ENCODE measurements at places on chromosomes 3 and 15.

- DNase-seq: no peak
Observed at GRCh38 chr15:71085809-71086208, 29.5 kb upstream of the THSD4 start.

GRCh38 chr3:171511450-171511849 lies 51.2 kb upstream of the TNIK start:
- no peak for DNase-seq

DNA sequence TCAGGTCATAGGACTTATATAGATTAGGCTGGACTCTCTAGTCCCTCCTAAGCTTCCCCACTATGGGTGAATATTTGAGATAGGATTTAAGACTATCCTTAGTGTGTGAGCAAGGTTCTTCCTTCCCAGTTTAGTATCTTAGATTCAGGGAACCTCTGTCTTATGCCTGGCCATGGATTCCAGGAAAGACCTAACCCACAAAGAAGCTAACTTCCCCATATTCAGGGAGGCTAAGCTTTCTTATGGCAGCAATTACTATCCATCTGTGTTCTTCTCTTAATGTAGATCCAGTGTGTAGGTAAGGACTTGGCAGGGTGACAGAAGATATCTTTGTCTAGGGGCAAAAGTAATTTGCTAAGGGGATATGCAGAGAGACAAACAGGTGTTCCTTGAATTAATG lies 25.5 kb upstream of the PIK3R4 start:
- peak; percentile 36 for DNase-seq

DNA sequence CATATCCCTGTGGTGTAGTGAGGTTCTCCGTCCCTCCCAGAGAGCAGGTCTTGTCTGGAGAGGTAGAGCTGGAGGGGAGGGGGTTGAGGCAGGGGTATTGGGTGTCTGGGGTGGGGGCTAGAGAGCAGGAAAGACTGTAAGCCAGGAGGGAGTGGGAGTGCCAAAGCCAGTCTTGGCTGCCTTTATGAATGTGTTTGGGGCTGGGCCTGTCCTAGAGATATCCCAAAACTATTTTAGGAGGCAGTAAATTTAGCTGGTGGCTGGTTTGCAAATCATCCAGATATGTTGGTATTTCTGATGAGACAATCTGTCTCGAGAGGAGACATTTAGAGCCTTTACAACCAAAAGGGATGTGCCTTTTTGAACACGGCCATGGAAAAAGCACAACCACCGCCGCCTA lies 166.6 kb downstream of the TLE3 start:
- no peak for DNase-seq

DNA sequence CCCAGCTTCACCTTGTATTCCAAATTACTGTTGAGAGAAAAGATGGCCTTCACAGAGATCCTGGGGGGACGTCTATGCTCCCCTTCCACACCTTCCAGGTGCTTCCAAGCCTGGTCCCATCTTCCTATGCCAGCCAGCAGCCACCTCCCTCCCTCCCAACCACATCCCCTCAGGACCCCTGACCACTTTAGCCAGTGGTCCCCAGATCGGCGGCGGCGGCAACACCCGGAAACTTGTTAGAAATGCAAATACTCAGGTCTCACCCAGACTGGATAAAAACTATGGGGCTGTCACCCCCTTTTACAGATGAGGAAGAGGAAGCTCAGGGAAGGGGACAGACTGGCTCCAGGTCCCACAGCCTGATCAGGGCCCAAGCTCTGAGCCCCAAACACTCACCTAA lies 38.0 kb upstream of the PRSS50 start:
- DNase-seq: no peak

GRCh38 chr3:15595955-15596354 lies 5.4 kb downstream of the HACL1 start:
- DNase-seq: no peak

- no peak for DNase-seq
Observed at GRCh38 chr3:89954137-89954536, 846.7 kb downstream of the EPHA3 start.

DNA sequence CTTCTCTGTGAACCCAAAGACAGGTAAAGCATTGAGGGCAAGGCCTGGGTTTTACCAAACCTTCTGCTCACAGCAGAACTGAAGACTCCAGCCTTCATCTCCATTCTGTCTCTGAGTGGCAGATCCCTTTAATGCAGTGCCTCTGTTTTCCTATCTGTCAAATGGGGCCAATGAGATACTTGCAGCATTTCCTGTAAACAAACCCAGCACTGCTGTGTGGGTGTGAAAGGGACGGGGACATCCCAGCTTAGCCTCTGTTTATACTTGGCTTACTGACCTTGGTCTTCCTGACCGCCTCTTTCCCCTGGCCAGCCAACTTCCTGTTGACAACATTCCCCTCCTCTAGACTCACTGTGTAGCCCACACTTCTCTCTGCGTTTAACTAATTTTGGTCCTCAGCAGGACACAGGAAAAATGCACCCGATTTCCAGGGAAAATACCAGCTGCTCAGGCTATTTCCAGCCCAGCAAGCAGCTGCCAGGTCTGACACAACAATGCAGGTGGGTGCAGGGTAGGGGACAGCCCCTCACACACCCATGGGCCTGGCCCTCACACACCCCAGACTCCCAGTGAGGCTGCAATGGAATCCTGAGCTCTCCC lies 105.9 kb upstream of the HERC1 start:
- DNase-seq: no peak

DNA sequence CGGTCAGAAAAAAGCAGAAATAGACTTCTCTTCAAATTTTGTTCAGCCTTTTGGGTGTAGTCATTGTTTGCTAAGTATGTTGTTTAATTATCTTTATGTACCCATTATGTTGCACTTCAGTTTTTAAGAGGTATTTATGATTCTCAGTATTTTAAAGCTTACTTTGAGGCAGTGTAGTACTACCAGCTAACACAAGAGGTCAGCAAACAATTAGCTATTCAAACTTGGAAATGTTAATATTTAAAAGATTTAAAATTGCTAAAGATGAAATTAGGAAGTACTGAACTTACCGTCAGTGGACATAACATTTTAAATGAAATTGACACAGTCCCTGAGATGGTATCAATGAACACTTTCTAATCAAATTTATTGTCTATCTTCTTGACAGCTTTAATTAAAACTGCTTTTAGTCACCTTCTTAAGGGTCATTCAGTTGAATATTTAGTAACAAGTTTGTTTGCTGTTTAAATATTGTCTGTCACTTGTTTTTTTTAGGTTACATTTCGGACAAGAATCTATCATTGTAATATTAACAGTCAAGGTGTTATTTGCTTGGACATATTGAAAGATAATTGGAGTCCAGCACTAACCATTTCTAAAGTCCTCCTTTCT lies 28.1 kb downstream of the NKIRAS1 start:
- DNase-seq: peak; percentile 31

- DNase-seq: peak; percentile 72
Observed at GRCh38 chr3:146589899-146590508, 15.1 kb downstream of the PLSCR5 start.

GRCh38 chr3:174659511-174659910 lies 199.6 kb upstream of the NAALADL2 start:
- no peak for DNase-seq

- no peak for DNase-seq
Observed at GRCh38 chr3:7669641-7670040, 808.7 kb downstream of the GRM7 start.

DNA sequence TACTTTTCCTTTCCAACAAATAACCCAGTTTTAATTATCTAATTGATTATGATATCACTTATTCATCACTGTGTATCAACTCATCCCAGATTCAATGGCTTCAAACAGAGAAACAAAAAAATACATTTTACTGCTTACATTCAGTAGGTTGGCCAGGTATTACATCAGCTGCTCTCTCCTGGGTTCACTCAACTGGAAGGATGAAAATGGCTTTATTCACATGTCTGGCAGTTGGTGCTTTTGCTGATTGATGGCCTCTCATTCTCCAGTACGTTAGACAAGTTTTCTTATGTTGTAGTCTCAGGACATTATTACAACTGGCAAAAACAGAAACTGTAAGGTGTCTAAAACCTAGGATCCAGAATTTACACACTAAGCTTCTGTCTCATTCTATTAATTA lies 811.0 kb upstream of the ALCAM start:
- DNase-seq: no peak

DNA sequence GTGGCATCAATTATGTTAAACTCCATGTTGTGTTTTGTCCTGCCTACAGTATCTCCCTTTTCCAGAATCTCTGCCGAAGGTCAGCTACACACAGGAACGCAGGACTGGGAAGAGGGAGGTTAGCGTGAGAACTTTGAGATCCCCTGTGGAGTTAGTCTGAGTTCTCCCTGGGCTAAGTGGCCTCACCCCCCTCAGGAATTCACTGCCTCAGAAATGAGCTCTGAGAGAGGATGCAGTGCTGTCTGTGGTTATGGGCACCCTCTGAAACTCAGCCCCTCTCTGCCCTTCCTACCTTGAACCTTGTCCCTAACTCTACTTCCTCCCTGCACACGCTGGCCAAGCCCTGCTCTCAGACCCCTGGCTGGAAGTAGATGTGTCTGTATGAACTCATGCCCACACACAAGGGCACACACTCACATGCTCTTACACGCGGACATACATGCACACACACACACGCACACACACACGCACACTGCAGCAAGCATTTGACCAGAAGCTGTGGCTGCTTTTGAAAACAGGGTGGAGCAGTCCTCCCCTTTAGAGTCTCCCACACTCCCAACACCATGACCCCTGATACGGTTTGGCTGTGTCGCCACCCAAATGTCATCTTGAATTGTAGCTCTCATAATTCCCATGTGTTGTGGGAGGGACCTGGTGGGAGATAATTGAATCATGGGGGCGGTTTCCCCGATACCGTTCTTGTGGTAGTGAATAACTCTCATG lies 5.3 kb upstream of the VIPR1 start:
- DNase-seq: no peak

GRCh38 chr15:83848315-83849050 lies 194.6 kb downstream of the ADAMTSL3 start:
- DNase-seq: no peak

GRCh38 chr15:65512807-65513416 lies 4.6 kb downstream of the DPP8 start:
- DNase-seq: no peak

- no peak for DNase-seq
Observed at GRCh38 chr15:68207176-68207935, 2.2 kb upstream of the CALML4 start.

GRCh38 chr3:169513672-169514071 lies 149.8 kb downstream of the MECOM start:
- no peak for DNase-seq

GRCh38 chr3:128345196-128345595 lies 121.5 kb downstream of the DNAJB8 start:
- no peak for DNase-seq

- DNase-seq: no peak
Observed at GRCh38 chr3:135218304-135218703, 423.2 kb downstream of the EPHB1 start.

DNA sequence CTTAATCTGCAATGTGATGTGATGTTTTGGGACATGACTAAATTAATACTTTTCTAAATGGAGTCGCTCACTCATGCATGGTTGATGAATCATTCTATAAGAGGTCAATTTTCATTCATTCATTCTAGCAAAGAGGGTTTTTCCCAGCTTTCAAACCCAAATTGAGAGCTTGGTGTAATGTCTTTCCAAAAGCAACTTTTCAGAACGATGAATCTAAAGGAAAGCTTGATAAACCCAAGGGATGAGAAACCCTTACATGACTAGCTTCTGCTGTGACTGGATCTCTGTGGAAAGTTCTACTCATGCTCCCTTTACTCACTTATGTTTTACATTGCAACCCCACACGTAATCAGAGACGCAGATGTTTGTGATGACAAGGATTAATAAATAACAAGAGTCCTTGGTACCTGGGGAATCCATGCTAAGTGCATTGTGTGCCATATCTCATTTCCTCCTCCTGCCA lies 47.7 kb downstream of the PDZRN3 start:
- DNase-seq: no peak

DNA sequence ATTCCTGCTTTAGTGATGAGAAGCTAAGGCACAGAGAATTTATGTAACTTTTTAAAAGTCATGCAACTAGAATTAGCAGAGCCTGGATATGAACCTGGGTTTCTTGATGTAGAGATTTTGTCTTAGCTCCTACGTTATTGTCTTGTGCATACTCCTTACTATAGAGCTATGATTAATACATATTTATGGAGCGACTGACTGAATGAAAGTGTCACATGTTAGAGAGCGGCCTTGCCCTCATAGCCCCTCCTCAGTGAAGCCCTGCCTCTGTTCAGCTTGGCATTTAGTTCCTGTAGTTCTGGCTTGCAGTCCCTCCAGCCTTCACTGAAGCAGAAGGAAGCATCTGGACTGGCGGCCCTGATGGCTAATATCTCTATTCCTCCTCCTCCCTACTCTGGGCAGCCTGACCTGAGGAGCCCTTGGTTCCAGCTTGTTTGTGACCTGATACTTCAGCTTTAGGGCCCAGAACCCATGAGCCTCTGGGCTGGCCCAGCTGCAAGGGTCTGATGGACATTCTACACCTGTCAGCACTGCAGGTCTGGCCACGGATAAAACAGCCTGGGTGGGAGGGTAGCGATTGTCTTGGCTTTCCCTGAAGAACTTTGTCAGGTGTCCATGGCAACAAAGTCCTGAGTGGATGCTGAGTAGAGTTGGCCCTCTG lies 13.4 kb upstream of the AGBL1 start:
- DNase-seq: no peak

- no peak for DNase-seq
Observed at GRCh38 chr3:179829401-179829800, 176.6 kb downstream of the USP13 start.

DNA sequence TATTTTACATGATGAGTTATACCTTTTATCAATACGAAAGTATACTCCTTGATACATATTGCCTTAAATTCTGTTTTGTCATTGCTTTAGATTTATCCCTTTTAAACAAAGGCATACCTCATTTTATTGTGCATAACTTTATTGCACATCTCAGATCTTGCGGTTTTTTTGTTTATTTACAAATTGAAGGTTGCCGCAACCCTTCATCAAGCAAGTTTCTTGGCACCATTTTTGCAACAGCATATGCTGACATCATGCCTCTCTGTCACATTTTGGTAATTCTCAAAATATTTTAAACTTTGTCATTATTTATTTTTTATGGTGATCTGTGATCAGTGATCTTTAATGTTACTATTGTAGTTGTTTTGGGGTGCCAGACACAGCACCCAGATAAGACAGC lies 20.9 kb downstream of the SNRK start:
- no peak for DNase-seq

- no peak for DNase-seq
Observed at GRCh38 chr3:127707851-127708411, 35.2 kb downstream of the ABTB1 start.

DNA sequence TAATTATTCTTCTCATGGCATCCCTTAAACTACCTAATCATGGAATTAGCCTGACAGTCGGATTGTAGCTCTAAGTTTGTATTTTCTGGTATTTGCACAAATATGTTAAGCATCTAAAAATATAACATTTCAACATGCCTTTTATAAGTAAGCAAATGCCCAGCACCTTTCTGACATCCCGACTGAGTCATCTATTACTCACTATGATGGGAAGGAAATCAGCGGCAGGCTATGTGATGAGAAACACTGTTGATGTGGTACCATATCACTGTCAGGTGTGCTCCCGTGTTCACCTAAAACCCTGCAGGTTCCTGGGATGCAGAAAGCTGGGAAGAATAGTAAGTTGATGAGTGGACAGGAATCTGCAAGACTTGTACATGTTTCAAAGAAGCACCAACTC lies 367.8 kb upstream of the IL12A start:
- no peak for DNase-seq
